ENCODE measurements at places on chromosomes 5 and 9. TPM values are rescaled to one million over a fixed set of nuclear protein-coding genes. Genes with fewer than 3 reads are reported as not detected.

MEGF10 gene
- 0.78 TPM for total RNA-seq

TUSC1 gene
- 12.0 TPM for total RNA-seq

UHRF2 gene
- total RNA-seq, result 16.4 TPM

AJM1 gene
- 7.3 TPM for total RNA-seq

Measured in Right ventricle myocardium superior (tissue), 1 donor.